Pancreas (tissue), 10 donors: ENCODE measurements at places on chromosomes 16 and 17.

GRCh38 chr17:62562656-62563055 lies 64.8 kb upstream of the MRC2 start:
- DNase-seq: no peak

- no peak for DNase-seq
Observed at GRCh38 chr16:81647527-81647926, 131.6 kb upstream of the PLCG2 start.

GRCh38 chr17:60318326-60318725 lies 73.6 kb downstream of the USP32 start:
- DNase-seq: no peak

DNA sequence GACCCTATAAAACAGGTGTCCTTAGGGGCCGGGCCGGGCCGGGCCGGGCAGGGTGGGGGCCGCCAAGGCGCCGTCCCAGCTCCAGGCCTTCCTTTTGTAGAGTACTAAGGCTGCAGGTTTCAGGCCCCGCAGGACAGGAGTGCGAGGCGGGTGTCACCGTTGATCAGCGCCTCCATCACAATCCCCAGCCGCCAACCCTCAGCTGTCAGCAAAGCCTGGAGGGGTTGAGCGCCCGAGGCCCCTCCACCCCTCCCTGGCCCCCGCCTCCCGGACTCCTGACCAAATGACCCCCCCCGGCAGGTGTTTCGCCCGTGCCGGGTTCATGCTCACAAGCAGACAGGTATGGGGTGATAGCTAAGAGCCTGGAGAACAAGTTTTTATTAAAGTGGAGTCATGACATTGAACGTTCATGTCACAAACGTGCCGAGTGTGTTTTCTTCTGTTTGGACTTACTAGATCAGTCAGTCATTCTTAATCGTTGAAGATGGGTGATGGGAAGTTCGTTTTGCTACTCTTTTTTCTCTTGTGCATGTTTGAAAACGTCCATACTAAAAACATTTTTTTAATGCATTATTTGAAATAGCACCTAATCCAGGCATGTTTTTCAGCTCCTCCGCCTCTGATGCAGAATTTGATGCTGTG lies 534 bp downstream of the ARL2BP start:
- peak; percentile 68 for DNase-seq

- DNase-seq: no peak
Observed at GRCh38 chr16:24953306-24953705, 61.9 kb downstream of the ARHGAP17 start.

DNA sequence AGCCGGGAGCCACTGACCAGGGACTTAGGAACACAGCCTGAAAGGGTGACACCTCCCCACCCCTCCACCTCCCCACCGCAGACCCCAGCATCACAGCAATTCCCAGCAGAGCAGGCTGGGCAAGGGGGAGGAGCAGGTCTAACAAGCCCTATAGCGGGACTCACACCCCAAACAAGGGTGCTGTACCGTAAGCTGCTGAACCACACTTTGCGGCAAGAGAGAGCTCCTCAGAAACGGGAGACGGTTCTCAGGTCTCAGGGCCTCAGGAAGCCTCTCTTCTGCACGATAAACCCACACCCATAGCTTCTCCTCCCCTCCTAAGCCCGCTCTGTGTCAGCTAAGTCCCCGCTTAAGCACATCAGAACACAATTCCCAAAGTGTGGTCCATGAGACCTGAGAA lies 11.7 kb upstream of the COTL1 start:
- no peak for DNase-seq

- peak; percentile 54 for DNase-seq
Observed at GRCh38 chr17:73091770-73092522, 542 bp downstream of the SLC39A11 start.

DNA sequence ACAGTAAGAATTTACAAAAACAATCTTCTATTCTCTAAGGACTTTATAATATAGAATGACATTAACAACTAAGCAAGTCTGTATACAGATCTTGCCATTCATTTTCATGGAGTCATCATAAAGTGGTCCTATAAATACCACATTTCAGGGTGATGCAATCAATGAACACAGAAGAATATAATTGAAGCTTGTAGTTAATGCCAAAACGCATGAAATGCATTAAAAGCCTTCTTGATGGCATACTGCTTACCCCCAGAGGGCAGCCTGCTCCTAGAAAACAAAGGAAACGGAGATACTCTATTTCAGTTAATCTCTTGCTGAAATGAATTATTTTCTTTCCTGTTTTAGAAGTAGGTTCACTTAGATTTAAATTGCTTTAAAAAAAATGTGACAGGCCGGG lies 45.2 kb upstream of the STAC2 start:
- DNase-seq: no peak

GRCh38 chr17:64057701-64058263 lies 37.3 kb upstream of the ICAM2 start:
- no peak for DNase-seq

DNA sequence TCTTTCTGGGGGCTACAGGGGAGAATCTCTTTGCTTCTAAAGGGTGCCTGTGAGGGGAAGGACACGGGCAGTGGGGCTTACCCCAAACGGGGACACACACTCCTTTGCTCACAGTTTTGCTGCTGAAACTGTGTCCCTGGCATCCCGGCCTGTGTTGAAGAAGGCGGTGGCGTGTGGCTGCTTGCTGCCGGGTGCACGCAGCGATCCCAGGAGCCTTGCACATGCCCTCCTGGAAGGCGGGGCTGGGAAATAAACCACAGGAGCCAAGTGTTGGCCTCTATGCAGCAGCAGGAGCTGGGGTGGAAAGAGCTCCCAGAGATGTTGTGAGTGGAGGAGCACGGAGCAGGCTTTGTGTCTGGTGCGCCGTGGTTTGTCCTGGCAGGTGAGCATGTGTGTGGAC lies 131.0 kb upstream of the CIBAR2 start:
- no peak for DNase-seq

GRCh38 chr17:6748617-6749016 lies 7.2 kb upstream of the XAF1 start:
- no peak for DNase-seq

DNA sequence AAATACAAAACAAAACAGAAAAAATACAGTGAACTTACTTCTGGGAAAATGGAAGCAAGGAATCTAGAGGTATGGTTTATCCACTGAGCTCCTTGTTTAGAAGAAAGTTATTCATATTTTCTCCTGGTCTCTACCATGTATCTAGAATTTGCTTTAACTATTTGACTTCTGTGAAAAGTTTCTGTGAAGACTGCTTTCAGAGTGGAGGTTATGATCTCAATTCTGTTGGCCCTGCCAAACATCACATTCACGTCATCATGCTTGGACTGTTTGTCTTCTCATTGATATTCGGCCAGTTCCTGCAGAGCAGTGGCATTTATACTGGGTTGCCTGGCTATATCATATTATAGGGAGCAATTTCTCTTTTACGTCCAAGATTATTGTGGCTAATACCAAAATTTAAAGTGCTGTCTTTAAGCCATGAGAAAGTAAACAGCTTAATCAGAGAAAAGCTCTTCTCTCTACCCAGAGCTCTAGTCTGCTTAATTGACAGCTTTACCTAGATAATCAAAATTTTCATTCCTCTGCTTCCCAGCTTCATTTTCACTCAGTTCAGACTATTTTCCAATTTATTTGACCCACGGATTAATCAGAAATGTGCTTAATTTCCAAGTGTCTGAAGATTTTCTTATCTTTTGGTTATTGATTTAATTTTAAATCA lies at the start of gene ABCA8:
Gene ABCA8, minus strand, starts transcription at position 212 of the 661 bp plus-strand sequence. CDS start 13,358 bp downstream, outside the sequence.
- DNase-seq: no peak

DNA sequence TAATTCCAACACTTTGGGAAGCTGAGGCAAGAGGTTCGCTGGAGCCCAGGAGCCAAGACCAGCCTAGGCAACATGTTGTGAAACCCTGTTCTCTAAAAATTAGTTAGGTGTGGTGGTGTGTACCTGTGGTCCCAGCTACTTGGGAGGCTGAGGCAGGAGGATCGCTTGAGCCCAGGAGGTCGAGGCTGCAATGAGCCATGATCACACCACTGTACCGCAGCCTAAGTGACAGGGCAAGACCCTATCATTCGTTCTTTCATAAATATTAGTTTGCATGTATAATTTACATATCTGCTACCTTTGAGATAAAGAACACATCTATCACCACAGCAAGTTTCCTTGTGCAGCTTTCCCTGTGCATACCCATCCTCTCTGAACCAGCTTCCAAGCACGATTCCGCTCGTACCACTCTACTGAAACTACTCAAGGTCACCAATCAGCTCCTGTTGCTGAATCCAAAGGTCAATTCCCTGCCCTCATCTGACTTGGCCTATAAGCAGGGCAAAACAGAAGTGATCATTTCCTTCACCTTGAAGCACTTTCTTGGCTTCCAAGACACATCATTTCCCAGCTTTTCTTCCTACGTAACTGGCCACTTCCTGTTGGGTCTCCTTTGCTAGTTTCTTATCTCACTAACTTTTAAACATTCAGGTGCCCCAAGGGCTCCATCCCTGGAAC lies 49.1 kb downstream of the GRB2 start:
- DNase-seq: no peak

DNA sequence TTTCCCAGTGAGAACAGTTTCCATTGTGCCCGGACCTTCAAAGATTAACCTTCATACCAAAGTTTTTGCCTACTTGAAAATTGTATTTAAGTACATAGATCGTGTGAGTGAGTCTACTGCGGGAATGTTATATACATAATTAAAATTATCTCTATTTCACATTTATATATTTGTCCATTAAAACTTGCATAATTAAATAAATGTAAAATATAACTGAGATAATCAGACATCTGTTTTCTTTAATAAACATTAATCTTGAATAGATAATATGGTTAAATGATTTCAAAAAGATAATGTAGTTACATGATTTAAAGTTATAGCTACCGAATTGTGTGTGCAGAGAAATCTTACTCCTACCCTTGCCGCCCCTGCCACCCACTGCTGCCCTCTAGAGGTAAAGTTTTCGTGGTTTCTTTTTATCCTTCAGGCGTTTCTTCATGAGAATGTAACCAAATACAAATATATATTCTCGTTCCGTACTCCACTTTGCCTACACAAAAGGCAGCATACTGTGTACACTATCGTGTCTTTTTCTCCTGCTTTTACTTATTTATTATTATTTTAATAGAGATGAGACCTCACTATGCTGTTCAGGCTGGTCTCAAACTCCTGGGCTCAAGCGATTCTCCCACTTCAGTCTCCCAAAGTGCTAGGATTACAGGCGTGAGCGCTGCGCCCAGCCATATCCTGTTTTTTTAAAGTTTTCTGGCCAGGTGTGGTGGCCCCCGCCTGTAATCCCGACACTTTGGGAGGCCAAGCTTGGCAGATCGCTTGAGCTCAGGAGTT lies 35.6 kb downstream of the RPA1 start:
- DNase-seq: no peak

- DNase-seq: no peak
Observed at GRCh38 chr16:50502616-50503011, 45.6 kb upstream of the NKD1 start.

GRCh38 chr16:87735270-87736007 lies 30.3 kb downstream of the KLHDC4 start:
- no peak for DNase-seq

DNA sequence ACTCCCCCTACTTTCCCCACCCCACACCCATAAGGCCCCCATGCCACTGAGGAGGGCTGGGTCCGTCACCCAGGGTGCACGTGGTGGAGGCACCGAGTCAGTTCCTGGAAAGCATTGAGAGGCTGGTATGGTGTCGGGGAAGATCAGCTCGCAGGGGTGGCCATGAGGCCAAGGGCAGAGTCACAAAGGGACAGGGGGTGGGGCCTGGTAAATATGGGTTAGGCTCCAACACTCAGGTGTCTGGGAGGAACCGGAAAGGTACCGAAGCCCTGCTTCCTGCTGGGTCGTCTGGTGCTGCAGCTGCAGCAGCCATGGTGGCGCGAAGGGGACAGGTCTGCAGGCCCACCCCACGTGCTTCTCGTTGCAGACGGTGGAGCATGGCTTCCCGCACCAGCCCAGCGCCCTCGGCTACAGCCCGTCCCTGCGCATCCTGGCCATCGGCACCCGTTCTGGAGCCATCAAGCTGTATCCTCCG lies 30.2 kb downstream of the LLGL2 start:
- DNase-seq: no peak

DNA sequence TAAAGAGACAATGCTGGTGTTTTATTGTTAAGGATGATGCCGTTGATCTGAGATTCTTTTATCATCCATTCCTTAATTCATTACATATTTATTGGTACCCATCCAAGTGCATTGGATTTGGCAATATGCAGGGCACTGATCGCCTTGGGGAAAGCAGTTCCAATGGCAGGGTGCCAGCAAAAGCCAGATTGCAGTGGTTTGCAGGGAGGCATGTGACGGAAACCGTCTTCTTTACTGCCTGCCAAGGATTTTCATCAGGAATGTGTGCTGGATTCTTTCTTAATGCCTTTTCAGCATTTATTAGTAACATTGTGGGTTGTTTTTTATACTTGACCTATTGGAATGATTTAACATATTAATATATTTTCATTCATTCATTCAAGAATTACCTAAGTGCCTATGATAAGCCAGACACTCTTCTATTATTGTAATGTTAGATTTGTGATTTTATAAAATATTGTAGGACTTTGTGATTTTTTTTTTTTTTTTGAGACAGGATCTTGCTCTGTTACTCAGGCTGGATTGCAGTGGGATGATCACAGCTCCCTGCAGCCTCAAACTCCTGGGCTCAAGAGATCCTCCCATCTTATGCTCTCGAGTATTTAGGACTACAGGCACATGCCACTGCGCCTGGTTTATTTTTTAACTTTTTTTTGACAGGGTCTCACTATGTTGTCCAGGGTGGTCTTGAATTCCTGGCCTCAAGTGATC lies 93.4 kb upstream of the TNRC6A start:
- peak; percentile 83 for DNase-seq

GRCh38 chr16:1090620-1091587 lies 5.1 kb downstream of the C1QTNF8 start:
- DNase-seq: no peak

GRCh38 chr17:83068641-83069570 lies 10.5 kb upstream of the METRNL start:
- DNase-seq: no peak

DNA sequence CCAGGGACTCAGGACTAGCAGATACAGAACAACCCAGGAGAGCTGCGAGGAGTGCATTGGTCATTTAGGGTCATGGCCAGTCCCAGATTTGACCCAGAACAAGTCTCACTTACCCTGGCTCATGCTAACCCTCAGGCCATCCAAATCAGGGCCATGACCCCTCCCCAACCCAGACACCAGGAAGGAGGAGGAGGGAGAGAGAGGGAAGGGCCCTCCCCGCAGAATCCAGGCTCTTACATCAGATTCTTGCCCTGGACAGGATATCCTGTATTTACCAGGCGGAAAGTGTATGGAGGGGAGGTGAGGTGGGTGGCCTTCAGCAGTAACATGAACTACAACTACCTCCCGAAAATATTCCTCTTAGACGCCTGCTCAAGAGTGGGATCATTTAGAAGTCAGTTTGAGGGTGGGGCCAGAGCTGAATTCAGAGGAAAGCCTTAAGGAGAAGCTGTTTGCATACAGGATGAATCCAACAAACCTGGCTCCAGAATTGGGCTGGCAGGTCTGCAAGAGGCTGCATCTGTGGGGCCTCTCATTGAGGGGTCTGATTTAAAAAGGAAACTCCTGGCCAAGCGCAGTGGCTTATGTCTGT lies 2.1 kb downstream of the VAT1 start:
- no peak for DNase-seq

DNA sequence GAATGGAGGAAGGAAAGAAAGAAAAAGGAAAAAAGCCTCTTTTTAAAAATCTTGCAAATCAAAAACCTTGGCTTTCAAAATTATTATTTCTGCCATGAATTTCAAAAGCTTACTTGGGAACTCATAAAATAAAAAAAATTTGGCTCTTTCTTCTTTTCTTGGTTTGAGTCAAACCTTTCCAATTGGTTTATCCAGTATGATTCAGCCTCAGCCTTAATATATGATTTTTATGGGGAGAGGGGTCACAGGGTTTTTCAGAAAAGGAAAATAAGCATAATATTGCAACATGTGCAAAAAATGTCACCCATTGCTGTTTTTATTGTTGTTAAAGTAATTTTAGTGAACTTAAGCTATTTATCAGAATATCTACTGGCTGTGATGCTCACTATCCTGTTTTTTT lies 31.2 kb upstream of the HAPSTR1 start:
- no peak for DNase-seq
